ENCODE measurements at places on chromosomes 3 and 15.

DNA sequence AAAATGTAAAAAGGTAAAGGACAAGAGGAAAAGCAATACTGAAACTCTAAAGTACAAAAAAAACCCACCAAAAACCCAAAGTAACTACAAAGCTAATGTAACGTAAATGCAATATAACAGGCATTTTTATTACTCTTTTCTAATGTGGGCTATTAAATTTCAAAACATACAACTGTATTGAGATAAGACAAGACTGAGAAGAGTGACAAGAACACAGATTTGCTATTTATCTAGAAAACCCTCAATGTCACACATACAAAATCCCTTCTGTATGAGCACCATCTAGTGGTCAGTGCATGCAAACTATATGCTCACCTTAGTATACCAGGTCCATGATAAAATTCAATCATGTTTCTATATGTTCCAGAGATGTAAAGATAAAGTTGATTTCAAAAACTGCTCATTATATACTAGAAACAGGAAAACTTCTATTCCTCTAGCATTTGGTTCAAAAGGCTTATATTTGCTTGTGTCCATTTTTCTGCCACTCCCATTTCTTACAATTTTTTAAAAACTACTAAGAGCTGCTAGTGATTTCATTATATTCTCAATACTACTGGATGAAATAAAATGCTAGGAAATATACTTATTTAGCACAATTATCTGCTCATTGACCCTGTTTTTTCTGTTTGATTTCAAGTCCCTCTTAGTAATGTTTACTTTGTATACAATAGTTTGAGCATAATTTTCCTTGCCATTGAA is 111.4 kb downstream of the DLG1 start:
- DNase-seq = peak; percentile 33

DNA sequence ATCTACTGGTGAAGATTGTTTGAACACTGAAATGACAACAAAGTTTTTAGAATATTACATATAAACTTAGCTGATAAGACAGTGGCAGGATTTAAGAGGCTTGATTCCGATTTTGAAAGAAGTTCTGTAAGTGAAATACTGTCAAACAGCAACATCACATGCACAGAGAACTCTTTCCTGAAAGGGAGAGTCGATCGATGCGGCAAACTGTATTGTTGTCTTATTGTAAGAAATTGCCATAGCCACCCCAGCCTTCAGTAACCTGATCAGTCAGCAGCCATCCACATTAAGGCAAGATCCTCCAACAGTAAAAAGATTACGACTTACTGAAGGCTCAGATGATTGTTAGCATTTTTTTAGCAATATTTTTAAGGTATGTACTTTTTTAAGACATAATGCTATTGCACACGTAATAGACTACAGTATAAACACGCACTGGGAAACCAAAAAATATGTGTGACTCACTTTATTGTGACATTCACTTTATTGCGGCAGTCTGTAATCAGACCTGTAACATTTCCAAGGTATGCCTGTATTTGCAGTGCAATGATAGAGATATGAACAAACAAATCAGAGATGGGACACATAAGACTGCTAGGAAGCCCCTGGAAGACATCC is 225.6 kb upstream of the UBE2E1 start:
- no peak for DNase-seq

- no peak for DNase-seq
These were observed 5.2 kb upstream of the FURIN start for GRCh38 chr15:90862964-90863778.

DNA sequence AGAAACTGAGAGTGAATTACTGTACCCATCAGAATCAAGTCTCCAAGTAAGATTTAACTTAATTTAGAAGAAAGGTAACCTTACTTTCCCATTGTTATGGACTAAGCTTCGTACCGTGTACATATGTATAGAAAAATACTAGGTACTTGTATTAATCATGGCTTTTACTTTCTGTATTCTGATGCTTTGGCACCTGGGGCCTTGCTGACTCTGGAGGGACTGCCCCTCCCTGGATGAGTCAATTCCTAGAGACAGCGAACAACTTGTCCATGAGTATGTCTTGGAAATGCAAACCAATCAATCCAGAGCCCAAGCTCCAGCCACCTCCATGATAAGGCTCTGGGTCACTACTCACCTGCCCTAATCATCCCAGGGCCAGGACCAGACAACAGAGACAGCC is 50.0 kb upstream of the DGKG start:
- no peak for DNase-seq

DNA sequence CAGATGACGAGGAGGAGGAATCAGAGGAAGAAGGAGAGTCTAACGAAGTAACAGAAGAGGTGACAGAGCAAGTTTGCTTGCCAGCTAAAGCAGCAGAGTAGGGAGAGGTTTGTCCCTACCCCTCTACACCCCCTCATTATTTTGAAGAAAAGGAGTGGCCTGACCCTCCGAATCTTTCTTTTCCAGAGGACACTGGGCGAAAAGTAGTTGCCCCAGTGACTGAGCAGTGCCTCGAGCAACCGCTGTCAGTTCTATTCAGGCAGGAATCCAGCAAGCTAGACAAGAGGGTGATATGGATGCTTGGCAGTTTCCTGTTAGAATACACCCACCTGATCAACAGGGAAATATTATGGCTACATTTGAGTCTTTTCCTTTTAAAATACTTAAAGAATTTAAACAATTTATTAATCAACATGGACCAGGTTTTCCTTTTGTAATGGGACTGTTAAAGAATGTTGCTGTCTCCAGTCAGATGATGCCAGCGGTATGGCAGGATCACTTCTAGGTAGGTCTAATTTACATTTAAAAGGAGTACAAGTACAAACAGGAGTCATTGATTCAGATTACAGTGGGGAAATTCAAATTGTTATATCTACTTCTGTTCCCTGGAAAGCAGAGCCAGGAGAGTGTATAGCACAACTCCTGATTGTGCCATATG is 31.9 kb upstream of the ACVR2B start:
- no peak for DNase-seq

DNA sequence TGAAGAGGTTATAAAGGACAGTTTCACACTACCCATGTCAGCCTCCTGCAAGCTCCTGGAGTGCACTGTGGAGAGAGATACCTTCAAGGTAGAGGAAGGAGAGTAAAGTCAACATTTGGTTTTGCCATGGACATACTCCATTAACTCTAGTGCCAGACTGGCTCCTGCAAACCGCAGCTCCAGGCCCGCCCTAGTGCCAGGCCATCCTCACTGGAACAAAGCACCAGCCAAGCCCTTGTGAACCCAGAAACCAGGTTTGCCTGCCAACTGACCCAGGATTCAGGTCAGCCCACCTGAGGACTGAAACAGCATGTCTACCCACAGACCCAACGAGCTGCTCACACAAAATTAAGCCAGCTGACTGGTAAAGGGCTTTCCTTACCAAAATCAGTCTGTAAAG is 41.0 kb upstream of the TP63 start:
- DNase-seq = no peak

- DNase-seq = no peak
These were observed 29.5 kb upstream of the MAGI1 start for GRCh38 chr3:66068255-66068654.

- no peak for DNase-seq
These were observed 23.9 kb downstream of the EIF4E3 start for GRCh38 chr3:71701251-71701762.

DNA sequence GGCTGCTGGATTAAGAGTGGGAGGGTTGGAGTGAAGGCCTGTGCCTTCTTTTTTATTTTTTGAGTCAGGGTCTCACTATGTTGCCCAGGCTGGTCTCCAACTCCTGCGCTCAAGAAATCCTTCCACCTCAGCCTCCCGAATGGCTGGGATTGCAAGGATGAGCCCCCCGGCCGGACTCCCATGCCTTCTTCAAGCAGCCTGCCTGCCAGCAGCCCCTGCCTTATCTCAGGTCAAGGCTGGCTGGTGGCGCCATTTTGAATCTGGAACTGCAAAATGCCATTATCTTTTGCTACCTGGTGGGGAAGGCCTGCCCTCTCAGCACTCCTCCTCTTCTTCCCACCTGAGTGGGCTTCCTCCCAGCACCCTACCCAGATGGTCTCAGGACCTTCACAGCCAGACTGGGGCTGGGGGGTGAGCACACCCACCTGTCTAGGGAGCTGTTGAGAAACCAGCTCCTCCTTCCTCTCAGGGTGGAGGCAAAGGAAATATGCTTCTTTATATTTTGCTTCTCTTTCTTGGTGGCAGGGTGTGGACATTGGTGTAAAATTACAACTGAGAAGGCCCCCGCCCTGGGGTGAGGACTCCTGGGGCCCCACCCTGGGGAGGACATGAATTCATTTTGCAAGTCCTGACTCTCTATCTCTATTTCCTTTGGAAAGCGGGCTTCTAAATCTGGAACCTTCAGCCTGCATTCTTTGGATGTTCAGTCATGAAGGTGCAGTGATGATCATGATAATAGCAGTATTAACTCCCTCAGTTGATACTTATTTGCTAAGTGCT is 7.7 kb upstream of the FLNB start:
- DNase-seq = no peak

DNA sequence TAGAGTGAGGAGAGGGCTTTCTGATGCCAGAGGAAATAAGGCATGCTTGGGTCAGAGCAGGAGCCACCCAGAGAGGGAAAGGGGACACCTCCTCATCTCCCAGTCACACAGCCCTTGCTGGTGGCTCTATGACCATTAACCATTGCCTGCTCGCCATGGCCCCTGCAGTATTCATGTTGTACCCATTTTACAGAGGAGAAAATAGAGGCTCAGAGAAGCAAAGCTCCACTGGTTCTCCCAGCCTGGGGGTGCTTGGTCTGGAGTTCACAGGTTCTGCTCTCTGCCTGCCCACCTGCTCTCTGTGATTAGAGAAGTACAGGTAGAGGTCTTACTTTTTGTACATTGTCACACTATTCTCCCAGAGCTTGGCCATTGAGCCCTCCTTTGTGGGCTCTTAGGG is 56.2 kb downstream of the LINGO1 start:
- no peak for DNase-seq

- DNase-seq = no peak
These were observed 37.0 kb upstream of the CASR start for GRCh38 chr3:122146466-122146865.

- DNase-seq = no peak
These were observed 55.8 kb downstream of the PRKCI start for GRCh38 chr3:170277833-170278580.
